Stimulated activated CD4-positive, alpha-beta T cell treated with anti-CD3 and anti-CD28 coated beads, TNF-alpha, amount 100 ng/mL, for 1 hour (primary cell): ENCODE measurements at places on chromosomes 16 and 17.

GRCh38 chr17:7348478-7349242 lies 3.3 kb upstream of the KCTD11 start:
- DNase-seq: no peak

DNA sequence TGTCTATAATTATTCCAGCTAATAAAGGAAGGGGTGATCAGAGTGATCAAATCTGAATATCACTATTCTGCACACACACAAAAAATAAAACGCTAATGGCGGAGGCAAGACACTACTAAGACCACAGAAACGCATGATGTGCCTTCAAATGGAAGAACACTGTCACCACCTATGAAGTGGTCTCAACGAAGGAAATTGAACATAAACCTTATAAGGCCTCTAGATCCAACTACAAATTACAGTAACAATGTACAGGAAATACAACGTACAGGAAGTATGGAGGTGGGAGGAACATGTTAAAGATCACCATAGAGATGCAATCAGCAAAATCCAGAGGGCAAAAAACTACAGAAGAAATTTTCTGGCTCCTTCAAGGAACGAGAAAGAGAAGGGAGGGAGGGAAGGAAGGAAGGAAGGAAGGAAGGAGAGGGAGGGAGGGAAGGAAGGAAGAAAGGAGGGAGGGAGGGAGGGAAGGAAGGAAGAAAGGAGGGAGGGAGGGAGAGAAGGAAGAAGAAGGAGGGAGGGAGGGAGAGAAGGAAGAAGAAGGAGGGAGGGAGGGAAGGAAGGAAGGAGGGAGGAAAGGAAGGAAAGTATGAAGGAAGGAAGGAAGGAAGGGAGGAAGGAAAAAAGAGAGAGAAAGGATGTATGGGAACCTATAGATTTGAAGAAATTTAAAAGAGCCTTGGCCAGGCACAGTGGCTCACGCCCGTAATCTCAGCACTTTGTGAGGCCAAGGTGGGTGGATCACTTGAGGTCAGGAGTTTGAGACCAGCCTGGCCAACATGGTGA lies 3.1 kb upstream of the SGCA start:
- no peak for DNase-seq

GRCh38 chr17:38601539-38602351 lies 4.0 kb downstream of the SRCIN1 start:
- DNase-seq: no peak

- DNase-seq: no peak
Measured at GRCh38 chr17:59671386-59671785, 35.8 kb downstream of the PTRH2 start.

DNA sequence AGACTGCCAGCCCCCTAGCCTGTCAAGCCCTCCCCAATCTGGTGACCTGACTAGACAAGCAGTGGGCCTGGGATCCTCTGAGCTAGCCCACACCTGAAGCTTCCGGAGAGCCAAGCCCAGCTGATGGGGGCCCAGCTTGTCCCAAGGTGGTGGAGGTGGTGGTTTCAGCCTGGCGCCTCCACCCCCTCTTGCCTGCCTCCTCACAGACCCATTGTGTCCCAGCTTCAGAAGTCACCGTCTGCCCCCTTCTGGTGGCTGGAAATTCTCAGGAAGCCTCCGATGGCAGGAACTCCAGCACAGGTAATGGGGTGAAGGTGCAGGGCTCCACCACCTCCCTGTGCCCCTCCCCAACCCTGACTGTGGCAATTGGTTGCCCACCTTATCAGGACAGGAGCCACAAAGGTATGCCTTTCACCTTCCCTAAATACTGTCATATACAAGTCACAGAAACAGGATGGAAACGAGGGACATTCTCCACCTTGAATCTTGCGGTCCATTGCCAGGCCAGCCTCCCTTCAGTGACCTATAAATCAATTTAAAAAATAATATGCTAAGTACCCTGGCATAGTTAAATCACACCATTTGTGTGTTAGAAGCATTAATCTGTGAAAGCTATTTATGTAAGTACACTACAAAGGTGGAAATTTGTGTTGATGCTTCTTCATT lies 66.0 kb upstream of the ZNF423 start:
- DNase-seq: peak; percentile 3

DNA sequence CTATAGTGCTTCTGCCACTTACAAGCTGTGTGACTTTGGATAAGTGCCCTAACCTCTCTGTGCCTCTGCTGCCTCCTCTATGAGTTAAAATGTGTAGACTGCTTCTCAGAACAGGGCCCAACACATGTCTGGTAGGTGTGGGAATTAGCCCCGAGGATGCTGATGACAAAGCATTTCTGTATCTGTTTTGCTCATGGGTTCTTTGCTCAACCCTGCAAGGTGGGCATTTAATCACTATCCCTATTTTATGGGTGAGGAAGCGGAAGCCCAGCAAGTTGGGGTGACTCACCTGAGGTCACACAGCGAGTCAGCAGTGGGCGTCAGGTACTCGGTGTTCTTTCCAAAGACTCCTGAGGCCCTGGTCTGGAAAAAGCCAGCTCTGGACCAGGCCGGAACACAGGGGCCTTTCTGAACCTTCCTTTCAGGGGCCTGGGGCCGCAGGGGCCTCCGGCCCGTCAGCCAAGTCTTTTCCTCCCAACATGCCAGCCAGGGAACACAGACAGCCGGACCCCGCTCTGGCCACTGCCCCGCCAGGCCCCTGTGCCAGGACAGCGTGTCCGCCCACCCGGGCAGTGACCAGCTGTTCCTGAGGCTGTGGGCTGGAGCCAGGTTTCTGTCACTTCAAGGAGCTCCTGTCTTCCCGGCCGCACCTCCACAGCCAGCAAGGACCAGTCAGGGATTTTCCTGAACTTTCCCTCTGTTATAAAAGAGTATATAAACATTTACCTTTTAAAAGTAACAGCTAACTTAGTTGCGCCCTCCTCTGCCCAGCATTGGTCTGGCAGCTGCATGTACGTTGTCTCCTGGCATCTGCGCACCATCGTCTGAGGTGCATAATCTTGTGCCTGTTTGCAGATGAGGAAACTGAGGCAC lies 62.5 kb downstream of the SREBF1 start:
- no peak for DNase-seq

- DNase-seq: no peak
Measured at GRCh38 chr17:67362173-67362572, 4.2 kb downstream of the PSMD12 start.

DNA sequence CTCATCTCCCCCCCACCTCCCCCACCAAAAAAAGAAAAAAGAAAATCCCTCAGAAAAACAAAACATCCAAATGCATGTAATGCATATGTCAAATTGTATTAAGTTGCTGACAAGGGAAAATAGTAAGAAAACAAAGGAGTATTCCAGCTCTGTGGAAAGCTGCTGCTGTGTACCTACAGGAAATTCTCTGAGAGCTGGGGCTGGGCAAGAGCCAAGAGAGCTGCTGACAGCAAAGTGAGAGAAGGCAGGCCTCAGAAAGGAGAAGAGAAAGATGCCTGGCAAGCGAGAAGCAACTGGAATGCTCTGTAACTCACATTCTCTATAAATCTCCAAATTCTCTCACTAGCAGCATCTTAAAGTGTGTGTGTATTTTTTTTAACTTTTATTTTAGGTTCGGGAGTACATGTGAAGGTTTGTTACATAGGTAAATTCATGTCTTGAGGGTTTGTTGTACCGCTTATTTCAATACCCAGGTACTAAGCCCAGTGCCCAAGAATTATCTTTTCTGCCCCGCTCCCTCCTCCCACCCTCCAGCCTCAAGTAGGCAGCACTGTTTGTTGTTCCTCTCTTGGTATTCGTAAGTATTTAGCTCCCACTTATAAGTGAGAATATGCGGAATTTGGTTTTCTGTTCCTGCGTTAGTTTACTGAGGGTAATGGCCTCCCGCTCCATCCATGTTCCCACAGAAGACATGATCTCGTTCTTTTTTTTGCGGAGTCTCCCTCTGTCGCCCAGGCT lies 24.4 kb downstream of the CNTROB start:
- DNase-seq: no peak

GRCh38 chr17:48240122-48240521 lies 132.6 kb downstream of the SNX11 start:
- no peak for DNase-seq

DNA sequence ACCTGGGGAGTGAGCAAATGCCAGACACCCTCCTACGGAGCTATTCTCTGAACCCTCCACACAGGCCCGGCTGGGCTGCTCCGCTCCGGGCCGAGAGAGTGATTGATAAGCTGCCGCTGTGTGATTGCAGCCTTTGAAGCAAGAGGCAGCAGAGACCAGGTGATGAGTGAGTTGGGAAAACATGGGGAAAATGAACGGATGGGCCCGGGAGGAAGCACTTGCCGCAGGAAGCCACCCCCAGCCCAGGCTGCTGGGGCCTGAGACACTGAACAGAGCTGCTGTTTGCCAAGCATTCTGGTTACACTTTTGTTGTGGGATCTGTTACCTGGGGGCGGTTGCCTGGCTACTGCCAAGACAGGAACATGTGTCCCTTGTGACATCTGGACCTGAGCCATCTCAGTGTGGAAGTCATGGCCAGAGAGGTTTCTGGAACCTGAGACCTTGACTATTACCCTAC lies 46.4 kb upstream of the KLHDC4 start:
- DNase-seq: no peak

DNA sequence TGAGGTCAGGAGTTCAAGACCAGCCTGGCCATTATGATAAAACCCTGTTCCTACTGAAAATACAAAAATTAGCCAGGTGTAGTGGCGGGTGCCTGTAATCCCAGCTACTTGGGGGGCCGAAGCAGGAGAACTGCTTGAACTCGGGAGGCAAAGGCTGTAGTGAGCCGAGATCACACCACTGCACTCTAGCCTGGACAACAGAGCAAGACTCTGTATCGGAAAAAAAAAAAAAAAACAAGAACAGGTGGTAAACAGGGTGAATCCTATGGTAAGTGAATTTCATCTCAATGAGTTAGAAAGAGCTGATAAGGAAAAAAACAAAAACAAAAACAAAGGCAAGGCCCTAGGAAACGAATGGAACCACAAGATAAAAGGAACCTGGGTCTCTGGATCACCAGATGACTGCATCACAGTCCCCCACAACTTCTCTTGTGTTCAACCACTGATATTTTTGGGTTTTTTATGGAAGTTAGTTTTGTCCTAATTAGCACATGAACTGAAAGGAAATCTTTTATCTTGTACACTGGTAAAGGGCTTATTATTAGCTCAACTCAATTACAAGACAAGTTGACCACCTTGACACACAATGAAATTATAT lies 21.0 kb downstream of the GLG1 start:
- no peak for DNase-seq

DNA sequence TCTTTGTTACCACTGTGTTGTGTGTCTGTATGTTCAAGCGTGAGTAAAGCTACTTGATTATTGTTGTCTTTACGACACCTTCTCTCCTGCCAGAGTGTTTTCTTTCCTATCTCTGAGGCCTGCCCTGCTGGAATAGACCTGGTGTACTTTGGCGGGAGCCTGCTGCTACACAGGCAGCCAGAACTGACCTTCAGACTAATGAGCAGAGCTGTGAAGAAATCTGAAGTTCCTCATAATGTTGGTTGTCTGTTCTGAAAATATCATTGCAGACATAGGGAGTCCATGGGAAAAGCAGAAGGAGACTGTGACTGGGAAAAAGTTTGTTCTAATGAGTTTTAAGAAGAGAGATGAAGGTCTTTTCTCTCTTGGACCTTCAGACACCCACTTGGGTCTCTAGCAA lies 9.8 kb downstream of the RHOT1 start:
- DNase-seq: no peak

DNA sequence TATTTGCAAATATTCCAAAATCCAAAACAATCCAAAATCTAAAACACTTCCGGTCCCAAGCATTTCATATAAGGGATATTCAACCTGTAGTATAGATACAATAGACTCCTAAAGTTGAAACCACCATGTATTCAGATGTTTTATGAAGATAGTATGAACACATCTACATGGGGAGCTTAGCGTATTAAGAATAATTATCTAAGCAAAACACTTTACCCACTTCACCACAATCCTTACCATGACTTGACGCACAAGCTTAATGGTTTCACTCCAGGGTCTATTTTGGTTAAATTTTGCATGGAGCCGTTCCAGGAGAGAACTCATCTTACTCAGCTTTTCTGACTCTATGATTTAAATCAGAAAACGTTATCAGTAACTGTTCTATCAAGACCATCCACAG lies 3.5 kb downstream of the MED1 start:
- DNase-seq: no peak

GRCh38 chr17:75587675-75588595 lies at the start of gene MYO15B:
Gene MYO15B (plus strand): TSS chr17:75587800. CDS start chr17:75588058, 258 bp downstream.
- peak; percentile 42 for DNase-seq

DNA sequence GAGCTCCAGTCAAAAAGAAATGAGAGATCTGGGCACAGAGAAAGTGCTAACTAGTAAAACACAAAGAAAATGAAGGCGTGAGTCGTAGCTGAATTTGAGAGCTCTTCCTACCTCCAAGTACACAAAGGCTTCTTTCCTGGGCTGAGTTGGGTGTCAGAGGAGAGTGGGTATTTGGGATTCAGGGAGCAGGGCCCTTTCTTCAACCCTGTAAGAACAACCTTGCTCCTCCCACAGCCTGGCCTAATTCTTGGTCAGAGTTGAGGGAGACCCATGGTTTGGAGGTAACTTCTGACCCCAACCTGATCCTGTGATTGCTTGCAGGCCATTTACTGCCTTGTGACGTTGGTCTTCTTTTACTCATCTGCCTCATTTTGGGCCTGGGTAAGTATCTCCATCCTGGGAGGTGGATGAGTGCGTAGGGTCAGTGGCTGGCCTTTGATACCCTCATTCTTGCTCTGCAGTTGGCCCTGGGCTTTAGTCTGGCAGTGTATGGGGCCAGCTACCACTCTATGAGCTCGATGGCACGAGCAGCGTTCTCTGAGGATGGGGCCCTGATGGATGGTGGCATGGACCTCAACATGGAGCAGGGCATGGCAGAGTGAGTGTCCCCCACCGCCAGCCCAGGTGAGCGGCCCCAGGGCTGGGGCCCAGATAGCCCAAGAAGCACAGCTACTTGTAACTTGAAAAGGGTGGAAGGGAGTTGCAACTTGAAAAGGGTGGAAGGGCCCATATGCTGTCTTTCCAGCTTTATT lies 1.3 kb downstream of the TMEM208 start:
- no peak for DNase-seq

DNA sequence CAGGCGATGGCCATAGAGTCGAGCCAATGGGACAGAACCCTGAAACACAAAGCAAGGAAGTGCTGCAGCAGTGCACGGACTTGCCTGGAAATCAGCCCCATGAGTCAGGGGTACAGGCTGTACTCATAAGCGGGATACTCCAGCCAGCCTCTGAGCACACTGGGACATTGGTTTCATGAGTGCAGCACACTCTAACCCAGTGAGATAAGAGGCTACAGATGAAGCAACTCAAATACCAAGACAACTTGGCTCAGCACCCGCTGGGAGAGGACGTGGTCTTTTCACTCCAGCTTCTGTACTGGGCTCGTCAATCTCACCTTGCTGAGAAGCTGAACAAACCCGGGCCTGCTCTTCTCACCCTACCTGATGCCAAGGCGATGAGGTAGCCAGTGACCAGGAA lies 98.2 kb downstream of the AXIN2 start:
- no peak for DNase-seq

DNA sequence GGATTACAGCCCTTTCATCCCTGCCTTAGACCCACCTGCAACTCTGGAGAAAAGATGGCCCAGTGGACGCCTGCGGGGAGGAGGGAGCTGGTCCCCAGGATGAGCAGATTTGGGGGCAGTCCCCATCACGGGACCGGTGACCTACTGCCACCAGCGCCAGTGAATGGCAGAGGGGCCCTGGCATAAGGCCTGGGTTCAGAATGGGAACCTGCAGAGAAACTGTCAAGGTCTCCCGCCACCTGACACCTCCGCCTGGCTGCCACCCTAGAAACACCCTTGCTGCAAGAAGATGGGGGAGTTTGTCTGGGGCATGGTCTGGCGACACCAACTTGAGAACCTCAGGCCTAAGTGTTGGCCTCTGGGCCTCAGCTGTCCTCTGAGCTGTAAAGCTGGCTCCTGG lies 335.7 kb downstream of the SEC14L1 start:
- DNase-seq: no peak
